ENCODE measurements at places on chromosomes 16 and 17.
A peak's percentile ranks its signal among the peaks of the same experiment; 100 is the strongest.

GRCh38 chr16:648071-648780, 939 bp upstream of the WDR90 start:
- peak; percentile 61 for DNase-seq

GRCh38 chr17:16652847-16653366, 743 bp downstream of the ZNF624 start:
- no peak for DNase-seq

DNA sequence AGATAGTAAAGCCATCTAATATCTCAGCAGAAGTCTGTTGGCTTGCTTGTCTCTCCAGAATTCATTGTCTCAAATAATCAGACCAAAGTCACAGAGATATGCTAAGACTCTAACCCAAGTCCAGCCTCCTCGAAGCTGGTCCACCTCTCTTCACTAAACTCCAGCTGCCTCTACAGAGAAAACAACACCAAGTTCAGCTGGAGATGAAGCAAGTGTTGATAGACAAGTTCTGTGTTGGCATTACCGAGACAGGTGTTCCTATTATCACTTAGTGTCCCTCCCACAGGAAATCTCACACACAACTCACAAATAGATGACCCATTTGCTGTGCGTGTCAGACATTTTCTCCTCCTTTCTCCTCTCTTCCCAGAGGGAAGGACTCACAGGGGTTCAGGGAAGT, 164.4 kb upstream of the ANKFN1 start:
- DNase-seq, result no peak

- DNase-seq, result no peak
Observed at GRCh38 chr17:47898241-47898640, 2.2 kb downstream of the SP2 start.

DNA sequence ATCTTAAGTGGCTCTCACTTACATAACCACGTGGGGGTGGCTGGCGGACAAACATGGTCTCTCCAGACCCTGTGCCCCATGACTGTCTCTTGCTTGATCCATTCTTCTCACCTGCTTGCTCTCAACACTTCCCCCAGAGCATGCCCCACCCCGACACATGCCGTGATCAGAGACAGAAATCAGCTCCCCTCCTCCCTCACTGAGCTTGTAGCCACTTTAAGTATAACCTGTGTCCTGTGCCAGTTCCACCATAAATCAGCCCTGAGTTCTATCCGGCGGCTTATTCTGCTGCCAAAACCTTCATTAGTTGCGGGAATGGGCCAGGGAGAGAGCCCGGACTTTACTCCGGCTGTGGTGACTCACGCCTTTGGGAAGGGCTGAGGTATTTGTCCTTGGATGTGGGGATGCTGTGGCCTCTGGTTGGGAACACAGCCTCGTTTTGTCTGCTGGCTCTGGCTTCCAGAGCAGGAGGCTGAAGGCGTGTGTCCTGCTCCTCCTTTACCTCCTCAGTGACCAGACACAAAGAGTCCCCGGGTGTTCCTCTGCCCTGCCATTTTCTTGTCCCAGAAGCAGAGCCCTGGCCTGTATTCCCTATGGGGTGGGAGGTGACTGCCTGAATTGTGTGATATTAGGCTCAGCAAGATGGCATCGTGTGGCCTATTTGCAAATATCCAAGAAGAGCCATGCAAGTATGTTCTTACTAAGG, 21.1 kb downstream of the ANKRD40 start:
- no peak for DNase-seq

GRCh38 chr16:57531253-57531575, 5.2 kb downstream of the CCDC102A start:
- no peak for DNase-seq

DNA sequence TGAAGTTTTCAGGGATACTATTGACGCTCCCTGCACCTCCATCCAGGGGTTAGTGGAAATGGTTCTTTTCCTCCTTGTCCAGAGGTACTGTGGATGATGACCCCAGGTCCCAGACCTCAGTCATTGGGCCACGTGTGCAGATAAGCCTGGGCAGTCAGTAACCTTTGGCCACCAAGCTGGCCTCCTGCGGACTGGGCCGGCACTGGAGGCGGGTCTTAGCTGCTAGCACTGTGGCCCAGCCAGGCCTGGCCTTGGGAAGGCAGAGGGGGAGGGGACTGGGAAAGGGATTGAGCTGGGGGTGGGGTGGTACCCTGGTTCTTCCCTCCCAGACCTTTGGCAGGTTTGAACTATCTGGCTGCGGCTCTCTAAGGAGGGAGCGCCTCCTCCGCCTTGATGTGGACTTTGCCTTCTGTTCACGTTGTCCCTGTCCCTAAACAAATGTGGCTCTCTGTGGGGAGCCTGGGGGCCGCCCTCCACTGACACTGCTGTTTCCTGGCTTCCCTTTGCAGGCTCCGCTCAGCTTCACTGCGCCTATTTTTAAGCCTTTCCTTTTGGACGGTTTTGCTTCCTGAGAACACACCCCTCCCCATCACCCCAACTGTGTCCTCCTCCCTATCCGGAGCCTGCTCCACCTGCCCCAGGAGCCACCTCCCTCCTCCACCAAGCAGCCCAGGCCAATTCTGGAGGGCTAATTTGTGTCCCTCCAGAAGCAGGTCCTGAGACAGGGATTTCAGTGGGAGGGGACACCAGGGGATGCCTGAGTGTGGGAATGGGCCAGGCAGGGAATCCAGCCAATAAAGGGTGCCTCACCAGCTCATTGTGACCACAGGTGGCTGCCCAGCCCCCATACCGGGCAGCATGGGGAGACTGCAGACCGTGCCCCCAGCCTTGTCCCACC, 251.9 kb downstream of the SEC14L1 start:
- DNase-seq, result no peak

- DNase-seq, result no peak
Observed at GRCh38 chr17:82060001-82060380, 5.6 kb downstream of the DUS1L start.

- no peak for DNase-seq
Observed at GRCh38 chr17:34869641-34870040, 91.6 kb downstream of the CCT6B start.

- DNase-seq, result no peak
Observed at GRCh38 chr16:86739808-86740207, 161.5 kb downstream of the FOXL1 start.

GRCh38 chr16:56888806-56889205, 23.8 kb downstream of the SLC12A3 start:
- DNase-seq, result no peak

DNA sequence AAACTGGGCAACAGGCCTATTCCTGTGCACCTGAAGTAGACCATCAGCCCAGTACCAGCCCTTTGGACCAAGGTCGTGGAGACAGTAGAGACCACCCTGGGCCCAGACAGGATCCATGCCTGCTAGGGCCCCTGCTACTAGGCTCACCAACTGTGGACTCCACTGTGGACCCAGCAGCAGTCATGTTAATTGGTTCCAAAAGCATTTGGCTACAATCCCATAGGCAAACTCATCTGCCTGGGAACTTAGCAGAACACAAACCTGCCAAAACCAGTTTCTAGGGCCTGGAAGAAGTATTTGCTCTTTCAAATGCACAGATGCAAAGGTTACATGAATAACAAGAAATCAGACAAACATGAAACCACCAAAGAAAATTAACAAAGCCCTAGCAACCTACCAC, 53.1 kb downstream of the ACSM2A start:
- no peak for DNase-seq

DNA sequence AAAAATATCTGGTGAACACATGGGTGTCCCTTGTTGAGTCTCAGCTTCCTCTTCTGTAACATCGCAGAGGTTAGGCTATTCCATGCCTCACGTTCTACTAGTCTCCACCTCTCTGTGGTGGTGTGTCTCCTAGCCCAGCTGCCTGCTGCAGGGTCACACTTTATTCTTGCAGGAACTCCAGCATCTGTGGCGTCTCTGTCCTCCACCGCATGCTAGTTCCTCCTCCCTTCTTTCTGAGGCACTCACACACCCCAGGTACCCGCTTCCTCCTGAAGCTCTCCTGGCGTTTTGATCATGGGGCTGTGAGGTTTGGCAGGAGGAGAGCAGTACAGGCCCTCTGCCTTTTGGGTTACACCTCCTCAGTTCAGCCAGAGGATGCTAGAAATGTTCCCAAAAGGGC, 9.9 kb upstream of the TEX2 start:
- no peak for DNase-seq

GRCh38 chr17:62601471-62601870, 26.0 kb upstream of the MRC2 start:
- DNase-seq, result no peak

GRCh38 chr16:49567950-49568349, 194.3 kb downstream of the C16orf78 start:
- DNase-seq, result no peak

DNA sequence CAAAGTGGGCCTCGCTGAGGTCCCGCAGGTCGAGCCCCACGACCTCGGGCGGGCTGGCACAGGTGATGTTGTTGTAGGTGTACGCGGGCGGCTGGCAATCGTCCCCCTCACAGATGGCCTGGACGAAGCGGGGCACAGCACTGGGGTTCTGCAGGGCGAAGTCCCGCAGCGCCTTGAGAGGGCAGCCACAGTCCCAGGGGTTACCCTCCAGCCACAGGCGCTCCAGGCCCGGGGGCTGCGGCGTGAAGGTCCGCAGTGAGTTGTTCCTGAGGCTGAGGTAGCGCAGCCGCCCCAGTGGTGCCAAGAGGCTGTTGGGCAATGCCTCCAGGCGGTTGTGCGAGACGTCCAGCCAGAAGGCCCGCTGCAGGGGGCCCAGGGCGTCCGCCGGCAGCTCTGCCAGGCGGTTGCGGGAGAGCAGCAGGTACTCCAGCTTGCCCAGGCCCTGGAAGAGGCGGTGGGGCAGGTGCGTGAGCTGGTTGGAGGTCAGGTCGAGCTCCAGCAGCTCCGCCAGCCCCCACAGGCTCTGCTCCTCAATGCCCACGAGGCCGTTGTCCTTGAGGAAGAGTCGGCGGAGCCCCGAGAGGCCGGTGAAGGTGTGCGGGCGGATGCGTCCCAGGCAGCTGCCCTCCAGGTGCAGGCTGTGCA, 2.8 kb downstream of the IGFALS start:
- no peak for DNase-seq

DNA sequence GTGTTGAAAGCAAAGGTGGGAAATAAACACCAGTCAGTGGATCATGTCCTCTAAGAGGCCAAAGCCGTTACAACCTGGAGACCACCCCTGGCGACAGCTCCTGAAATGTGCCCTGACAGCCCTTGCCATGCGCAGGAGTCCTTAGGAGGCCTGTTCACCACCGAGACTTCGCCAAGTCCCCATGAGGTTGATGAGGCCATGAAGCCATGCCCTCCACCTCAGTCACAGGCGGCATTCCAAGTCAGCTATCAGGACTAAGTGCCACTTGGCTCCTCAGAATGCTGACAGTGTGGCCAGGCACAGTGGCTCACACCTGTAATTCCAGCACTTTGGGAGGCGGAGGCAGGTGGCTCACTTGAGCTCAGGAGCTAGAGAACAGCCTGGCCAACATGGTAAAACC, 27.1 kb downstream of the ADAM11 start:
- DNase-seq, result no peak

DNA sequence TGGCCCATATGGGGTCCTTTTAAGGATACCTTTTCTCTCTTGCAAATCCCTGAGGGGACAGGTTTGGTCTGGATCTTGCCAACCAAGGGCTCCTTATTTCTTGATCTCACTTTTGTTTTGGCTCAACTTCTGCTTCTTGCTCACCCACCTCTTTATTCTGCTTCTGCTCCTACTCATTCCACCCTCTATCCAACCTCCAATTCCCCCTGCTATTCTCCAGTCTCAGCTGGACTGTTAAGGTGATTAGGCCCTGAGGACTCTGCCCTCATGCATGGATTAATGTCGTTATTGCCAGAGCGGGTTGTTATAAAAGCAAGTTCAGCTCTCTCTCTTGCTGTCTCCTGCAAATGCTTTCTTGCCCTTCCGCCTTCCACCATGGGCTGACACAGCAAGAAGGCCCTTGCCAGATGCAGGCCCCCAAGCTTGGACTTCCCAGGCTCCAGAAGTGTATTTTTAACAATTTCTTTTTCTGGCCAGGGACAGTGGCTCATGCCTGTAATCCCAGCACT, 29.8 kb downstream of the LAT start:
- DNase-seq, result no peak

DNA sequence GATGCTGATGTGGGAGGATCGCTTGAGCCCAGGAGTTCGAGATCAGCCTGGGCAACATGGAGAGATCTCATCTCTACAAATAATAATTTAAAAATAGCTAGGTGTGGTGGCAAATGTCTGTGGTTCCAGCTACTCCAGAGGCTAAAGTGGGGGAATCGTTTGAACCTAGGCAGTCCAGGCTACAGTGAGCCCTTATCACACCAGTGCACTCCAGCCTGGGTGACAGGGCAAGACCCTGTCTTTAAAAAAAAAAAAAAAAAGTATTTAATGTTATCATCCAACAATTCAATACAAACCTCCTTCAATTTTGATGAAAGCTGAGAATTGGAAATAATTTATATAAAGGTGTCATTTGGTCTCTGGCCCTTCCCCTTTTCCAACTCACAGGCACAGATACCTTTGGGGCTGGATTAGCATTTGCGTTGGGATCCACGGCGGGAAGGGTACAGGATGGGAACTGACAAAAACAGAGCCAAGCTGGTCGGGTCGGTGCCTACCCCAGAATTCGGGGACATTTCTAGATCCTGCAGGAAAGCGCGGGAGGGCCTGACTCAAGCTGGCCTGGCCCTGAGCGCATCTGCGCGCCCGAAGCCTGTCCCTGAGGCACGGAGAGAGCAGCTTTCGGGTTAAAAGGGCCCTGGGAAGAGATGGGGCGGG, 860 bp upstream of the DCAF7 start:
- DNase-seq, result no peak

GRCh38 chr17:1147664-1148063, 32.1 kb downstream of the ABR start:
- DNase-seq, result no peak

- no peak for DNase-seq
Observed at GRCh38 chr17:36142235-36142634, 34.2 kb downstream of the TBC1D3B start.

GRCh38 chr17:17324616-17325015, 21.4 kb downstream of the NT5M start:
- DNase-seq, result no peak

DNA sequence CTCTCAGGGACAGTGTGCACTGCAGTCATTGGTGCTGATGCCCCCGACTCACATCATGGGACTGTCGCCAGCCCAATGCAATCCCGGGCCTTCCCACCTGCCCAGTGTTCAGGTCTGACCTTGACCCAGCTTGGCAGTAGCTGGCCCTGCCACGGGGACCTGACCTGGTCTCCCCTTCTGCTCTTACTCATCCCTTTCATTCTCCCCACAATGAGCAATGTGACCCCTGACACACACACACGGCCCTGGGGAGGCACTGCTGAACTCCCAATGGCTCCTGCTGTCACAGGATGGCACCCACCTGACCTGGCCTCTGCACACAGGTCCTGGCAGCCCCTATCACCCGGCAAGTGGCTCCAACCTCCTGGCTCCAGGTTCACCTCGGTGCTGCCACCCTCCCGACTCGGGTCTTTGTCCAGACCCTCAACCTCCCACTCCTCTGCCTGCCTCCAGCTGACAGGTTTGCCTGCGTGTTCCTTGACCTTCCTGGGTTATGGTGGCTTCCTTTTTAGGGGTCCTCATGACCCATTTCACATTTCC, 6.6 kb downstream of the CD300C start:
- no peak for DNase-seq

DNA sequence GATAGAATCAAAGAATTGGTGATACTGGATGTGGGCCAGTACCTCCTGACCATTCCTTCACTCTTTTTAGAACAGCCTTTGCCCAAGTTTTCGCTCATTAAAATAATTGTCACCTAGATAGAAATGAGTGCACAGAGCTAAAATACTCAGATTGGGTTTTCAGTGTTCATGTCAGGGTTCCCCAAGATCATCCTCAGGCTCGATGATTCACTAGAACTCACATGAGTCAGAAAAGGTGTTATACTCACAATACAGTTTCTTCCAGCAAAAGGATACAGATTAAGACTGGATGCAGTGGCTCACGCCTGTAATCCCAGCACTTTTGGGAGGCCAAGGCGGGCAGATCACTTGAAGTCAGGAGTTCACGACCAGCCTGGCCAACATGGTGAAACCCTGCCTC, 19.9 kb downstream of the ERCC4 start:
- DNase-seq, result no peak

Measured in activated naive CD4-positive, alpha-beta T cell treated with anti-CD3 and anti-CD28 coated beads, Interleukin-2, amount 50 U/mL, for 16 hours (primary cell).